Stimulated activated CD8-positive, alpha-beta memory T cell treated with anti-CD3 and anti-CD28 coated beads, Interleukin-4, amount 100 ng/mL, for 4 hours (primary cell): ENCODE measurements at places on chromosomes 16 and 17.

GRCh38 chr17:28811651-28812090 lies 30.9 kb downstream of the FAM222B start:
- no peak for DNase-seq

GRCh38 chr17:56880133-56880532 lies 33.7 kb downstream of the TRIM25 start:
- no peak for DNase-seq

- no peak for DNase-seq
These were observed 690.1 kb downstream of the WWOX start for GRCh38 chr16:78789561-78789960.

DNA sequence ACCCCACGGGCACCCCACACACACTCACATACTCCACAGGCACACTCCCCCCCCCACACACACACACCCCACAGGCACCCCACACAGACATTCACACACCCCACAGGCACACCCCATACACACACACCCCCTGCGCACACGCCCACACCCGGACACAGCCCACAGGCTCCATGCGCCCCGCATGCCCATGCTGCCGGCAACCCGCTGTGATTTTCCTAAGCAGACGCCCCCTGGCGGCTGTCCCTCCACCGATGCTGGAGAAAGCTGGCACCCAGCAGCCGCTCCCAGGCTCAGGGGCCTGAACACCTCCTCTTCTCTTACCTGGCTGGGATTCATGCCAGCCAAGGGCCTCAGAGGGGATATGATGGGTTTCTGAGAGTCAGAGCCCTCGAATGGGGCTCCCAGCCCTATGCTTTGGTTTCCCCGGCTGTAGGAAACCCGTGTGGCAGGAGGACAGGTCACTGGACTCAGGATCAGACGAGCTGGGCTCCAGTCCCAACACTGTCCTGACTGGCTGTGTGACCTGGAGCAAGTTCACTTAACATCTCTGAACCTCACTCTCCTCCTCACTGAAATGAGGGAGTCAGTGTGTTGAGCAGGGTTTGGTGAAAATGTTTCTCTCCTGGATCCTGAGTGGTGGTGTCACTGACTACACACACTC lies 19.6 kb upstream of the TNFRSF13B start:
- peak; percentile 56 for DNase-seq

GRCh38 chr16:23941963-23942564 lies 106.3 kb downstream of the PRKCB start:
- DNase-seq, result no peak

- no peak for DNase-seq
These were observed 51.4 kb downstream of the GAS7 start for GRCh38 chr17:10147040-10147439.

DNA sequence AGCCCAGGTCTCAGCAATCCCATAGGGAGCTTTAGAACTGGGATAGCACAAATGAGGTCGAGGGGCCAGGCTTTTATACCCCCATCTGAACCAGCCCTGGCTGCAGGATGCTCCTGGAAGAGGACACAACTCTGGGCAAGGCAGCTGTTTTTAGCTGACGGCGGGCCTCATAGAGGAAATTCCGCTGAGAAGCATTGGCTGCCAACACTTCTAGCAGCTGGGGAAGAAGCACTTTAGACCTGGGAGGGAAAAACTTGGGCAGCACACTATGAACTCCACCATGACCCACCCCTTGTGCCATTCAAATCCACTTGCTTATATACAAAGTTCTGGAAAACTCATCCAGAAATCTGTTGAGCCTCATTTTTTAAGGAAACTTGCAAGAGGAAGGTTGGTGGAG lies 5.0 kb downstream of the CCL11 start:
- no peak for DNase-seq

- peak; percentile 35 for DNase-seq
These were observed 3.5 kb upstream of the PKMYT1 start for GRCh38 chr16:2983706-2984136.

DNA sequence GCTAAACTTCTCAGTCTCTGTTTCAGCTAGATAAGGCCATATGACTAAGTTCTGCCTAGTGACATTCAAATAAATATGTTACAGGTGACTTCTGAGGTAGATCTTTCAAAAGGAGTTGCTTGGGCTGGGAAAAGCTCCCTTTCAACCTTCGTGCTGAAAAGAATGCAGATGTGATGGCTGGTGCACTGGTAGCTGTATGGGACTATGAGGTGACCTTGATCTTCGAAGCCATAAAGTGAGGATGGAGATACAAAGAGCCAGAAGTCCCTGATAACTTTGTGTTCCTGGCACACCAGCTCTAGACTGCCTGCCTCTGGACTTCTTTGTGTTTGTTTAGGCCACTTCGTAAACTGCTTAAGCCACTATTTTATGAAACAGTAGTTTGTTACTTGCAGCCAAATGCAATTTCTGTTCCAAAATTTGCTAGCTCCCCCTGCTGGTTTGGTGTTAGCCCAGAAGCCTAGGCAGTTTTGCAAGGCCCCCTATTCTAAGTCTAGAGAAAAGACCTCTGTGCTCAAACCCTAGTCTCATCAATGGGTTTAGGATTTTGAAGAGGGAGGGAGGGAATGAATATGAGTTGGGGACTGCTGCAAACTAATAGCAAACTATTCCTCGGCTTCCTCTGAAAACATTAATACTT lies 23.3 kb upstream of the ERCC4 start:
- DNase-seq, result no peak

DNA sequence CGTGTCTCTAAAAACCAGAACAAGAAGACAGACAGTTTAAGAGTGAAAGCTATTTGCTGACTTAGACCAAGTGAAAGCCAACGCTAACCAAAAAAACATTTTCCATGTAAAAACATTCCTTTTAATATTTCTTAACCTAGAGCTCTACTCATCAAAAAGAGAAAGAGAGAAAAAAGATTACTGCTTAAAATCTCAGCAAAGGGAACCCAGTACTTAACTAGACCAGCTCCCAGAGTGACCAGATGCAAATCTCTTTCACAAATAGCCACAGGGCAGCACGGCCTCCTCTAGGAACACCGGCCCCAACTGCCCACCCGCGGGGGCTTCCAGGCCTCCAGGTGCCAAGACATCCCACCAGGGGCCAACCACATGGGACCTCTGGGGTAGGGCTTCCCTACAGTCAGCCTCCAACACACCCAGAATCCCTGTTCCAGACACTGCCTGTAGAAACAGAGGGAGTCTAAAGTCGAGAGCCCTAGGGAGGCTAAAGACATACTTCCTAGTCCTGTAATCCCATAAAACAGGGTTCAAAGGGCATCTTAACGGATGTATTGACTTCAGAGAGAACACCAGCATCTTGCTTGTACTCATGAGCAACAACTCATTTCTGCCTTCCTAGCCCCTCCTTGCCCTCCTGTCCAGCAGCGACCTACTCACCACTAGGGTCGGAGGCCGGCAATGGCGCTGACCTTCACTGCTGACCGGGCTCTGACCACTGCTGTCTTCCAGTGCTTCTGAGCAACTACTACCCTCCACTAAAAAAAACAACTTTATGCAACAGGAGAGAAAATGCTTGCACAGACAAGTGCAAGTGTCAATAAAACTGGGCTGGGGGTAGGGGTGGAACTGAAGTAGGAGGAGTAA lies 21.3 kb downstream of the ZCCHC14 start:
- DNase-seq, result no peak

- no peak for DNase-seq
These were observed 36.3 kb upstream of the CCL2 start for GRCh38 chr17:34218748-34219147.

GRCh38 chr17:35577830-35578196 lies 558 bp downstream of the PEX12 start:
- DNase-seq, result no peak

DNA sequence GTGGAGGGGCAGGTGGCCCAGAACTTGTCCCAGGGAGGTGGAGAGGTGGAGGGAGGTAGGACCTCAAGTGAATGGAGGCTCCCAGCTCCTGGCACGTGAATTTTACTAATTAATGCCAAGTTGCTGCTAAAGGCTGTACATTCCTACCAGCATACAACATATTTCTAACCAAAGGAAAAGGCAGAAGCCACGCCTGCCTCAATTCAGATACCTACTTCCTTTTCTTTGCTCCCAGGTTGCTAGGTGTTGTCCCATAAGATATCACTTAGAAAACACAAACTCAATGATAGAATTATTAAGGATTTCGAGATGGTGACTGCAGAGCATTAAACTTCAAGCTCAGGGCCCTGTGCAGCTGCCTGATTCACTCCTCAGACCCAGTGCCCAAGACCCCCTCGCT lies 20.5 kb upstream of the SMPD3 start:
- no peak for DNase-seq

DNA sequence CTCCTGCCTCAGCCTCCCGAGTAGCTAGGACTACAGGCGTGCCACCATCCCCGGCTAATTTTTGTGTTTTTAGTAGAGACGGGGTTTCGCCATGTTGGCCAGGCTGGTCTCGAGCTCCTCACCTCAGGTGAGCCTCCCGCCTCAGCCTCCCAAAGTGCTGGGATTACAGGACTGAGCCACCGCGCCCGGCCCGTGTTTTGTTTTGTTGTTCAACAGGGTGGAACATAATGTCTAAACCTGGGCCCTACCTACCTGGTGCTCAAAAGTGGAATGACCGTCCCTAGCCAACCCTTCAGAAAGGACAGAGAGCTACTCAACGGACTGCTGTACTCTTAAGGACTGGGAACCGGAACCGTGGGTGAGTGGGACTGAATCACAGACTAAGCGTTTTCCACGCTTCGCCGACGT lies 772 bp upstream of the KIF22 start:
- no peak for DNase-seq

DNA sequence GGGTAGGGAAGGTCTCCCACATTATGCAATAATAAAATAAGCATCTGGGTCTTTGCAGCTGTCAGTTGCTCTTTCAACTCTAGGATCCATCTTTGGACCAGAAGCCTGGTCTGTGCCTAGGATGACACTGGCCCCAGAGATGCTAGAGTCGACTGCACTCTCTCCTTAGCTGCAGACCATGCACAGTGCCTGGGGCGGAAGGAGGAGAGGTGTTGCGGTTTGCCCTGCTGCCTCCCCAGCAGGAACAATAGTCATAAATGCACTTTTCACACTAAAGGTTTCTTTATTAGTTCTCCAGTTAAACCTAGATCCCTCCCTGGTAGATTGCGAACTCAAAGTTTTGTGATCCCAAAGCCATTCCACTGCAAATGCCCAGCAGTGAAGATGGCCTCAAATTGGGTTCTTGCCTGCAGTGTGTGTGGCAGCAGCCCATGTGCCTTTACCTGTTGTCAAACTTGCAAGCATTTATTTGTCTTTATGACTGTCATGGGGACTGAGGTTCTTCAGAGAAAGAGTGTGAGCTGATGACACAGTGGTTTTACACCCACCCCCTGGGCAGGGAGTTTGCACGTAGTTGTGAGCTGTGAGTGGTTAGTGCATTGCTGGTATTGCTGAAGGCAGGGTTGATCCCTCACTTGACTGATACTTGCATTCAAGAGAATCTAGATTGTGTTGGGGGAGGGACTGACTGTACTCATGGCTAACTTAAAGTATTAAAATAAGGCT lies 10.3 kb downstream of the ATXN1L start:
- DNase-seq, result no peak

- DNase-seq, result no peak
These were observed 48.7 kb downstream of the GSG1L start for GRCh38 chr16:28014851-28015250.

DNA sequence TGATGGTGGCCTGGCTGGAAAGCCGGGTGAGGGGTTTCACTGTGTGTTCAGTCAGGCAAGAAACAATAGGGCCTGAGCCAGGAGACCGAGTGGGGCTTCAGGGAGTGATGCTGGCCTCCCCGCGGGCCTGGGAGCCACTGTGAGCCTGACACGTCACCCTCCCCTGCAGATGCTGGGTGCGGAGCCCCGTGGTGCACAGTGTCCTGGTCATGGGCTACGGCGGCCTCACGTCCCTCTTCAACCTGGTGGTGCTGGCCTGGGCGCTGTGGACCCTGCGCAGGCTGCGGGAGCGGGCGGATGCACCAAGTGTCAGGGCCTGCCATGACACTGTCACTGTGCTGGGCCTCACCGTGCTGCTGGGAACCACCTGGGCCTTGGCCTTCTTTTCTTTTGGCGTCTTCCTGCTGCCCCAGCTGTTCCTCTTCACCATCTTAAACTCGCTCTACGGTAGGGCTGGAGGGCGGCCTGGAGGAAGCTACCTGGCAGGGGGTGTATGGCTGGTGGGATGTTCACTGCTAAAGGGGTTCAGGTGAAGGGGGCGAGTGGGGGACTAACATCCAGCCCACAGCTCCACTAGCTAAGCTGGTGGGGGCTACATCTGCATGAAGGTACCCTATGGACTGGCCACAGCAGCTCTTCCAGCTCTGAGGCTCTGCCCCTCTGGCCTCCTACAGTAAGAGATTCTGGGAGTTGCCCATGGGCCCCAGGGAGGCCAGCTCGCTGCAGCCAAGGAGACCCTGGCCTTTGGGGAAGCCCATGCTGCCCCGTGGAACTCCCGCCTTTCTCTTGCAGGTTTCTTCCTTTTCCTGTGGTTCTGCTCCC lies 32.4 kb downstream of the ADGRG5 start:
- DNase-seq, result no peak

DNA sequence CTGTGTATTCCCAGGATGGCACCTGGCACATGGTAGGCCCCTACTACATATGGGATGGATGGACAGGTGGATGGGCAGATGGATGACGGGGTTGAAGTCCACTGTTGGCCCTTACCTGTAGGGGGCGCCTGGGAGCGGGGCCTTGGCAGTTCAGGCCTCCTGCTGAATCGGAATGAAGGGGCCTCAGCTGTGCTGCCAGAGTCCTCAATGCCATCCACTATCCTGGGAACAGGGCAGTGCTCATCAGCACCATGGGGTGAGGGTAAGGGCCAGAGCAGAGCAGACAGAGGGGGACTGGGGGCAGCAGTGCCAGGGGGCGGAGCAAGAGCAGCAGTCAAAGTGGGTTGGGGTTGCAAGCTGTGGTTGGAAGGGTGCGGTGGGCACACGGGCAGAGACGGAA lies 8.3 kb upstream of the RAB5C start:
- no peak for DNase-seq

GRCh38 chr17:9218911-9219310 lies 197.6 kb downstream of the NTN1 start:
- DNase-seq, result no peak

DNA sequence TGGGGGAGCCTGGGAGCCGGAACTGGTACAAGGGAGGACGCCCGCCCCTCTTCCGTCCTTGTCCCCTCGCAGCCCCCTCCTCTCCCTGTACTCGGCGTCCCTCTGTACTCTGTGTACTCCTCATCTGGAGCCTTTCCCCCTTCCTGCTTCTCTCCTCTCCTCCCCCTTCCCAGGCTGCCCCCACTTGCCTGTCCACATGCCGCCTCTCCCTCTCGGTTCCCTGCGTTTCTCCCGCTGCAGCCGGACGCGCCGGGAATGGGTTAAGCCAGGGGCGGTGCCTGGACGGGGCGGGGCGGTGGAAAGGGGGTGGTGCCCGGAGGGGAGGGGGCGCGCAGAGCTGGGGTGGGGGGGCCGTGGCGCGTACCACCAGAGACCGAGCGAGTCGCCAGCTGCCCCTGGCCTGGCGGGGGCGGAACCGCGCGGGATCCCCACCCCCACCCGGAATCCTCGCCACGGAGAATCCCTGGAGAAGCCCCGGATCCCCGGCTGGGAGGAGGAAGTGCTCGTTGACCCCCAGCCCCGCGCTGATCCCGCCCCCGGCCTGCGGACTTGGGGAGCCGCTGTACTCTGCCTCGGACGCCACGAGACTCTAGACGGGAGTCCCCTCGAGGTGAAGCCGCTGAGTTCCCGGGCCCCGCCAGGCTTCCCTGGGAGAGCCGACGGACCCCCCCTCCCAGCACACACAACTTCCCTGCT lies 22.6 kb downstream of the GJD3 start:
- no peak for DNase-seq
